ENCODE measurements at places on chromosomes 6 and 20.

- DNase-seq = no peak
Measured at GRCh38 chr20:61665528-61666470, 399.9 kb downstream of the TAF4 start.

DNA sequence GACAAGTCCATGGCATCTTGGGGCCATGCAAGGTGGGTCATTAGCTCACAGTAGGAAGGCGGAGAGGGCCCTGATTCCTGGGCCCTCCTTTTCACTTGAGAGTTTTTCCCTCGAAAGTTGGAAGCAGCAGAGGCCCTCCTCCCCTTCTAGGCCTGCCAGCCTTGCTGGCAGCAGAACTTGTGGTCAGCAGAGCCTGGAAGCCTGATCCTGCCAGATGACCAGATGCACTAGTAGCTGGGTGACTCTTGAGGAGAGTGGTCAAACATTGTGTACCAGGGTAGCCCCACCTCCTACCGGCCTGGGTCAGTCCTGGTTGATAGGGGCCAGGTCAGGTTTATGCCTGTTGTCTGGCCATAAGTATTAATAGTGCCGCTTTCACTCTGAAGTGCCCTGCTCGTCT is 3.8 kb upstream of the HMGA1 start:
- DNase-seq = no peak

DNA sequence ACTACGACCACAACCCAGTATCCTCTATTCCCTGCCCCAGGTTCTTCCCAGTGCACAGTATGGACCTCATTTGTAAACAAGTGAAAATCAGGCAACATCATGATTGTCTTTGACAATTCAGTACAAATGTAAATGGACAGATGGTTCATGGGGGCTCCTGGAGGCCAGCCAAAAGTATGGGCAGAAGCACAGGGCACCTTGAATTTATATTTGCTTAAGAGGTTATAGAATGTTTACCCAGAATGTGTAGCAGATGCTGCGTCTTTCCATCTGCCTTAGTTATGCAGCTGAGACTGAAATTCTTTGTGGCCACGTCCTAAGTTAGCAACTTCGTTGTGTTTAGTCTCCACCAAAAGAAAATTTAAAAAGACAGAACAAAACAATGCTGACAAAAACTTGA is 559.6 kb upstream of the NRSN1 start:
- no peak for DNase-seq

DNA sequence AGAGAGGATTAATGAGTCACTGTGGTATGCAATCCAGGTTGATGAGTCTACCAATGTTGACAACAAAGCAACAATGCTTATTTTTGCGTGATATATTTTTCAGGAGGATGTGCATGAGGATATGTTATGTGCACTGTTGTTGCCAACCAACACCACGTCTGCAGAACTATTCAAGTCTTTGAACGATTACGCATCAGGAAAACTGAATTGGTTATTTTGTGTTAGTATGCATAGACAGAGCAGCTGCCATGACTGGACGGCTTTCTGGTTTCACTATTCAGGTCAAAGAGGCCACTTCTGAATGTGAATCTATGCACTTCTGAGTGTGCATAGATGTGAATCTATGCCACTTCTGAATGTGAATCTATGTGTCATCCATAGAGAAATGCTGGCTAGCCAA is 134.0 kb upstream of the GRIK2 start:
- no peak for DNase-seq

- no peak for DNase-seq
Measured at GRCh38 chr6:137893726-137894125, 26.7 kb downstream of the TNFAIP3 start.

DNA sequence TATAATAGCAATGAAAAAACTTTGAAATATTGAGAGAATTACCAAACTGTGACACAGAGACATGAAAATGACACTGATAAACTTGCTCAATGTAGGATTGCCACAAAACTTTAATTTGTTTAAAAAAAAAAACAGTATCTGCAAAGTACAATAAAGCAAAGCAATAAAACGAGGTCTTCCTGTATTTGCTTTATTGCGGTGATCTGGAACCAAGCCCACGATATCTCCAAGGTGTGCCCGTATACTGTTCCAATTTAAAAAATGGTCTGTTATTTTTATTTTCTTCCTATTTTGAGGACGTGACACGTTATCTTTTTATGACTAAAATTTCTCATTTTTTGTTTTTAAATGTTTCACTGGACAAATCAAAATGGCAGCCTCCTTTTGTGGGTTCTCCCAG is 25.5 kb downstream of the EYA2 start:
- DNase-seq = no peak

GRCh38 chr20:38630727-38631126 is 29.1 kb downstream of the ARHGAP40 start:
- DNase-seq = no peak

DNA sequence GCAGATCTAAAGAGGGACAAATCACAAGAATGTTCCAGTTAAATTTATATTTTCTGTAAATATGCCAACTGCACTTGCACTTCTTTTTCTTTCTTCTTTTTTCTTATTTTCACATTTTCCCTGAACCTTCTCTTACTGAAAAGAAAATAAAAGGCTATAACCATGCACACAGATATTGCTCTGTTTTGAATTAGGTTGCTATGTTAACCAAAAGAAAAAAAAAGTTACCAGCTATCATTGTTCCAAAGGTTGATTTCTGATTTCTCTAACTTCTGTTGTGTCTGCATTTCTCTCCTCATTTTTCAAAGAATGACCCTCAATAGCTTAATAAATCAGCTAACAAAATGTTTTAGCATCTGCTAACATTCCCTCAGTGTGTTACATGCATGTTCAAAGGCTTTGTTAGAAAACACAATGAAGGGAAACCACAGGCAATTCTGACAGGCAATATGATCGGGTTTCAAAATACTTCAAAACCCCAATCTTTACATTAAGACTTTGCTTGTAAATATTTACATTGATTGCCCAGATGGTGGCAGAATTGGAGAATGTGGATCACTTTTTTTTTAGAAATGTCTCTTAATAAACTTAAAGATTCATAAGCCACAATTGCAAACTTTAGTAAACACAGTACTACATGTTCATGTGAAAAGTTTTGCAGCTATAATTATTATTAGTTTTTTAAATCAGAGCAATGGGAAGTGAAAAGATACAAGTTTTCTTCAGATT is 928.3 kb upstream of the FLRT3 start:
- no peak for DNase-seq

DNA sequence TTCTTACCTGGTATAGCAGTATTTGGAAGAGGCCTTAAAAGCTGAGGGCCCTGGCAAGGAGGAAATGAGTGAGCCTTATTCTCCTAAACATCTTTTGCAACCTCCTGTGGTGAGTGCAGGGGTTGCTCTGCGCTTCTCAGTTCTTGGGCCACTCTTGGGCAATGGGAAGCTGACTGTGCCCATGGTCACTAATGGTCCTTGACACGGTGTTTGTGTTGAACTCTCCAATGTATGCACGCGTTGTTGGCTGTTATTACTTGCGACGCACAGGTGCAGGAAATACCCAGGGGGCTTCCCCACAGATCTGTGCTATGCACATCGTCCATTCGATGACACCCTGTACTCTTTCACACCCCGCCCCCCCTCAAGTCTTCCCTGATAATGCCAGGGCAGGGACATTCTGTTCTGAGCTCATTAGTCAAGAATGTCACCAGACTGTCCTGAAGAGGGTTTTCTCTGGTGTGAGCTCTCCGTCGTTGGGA is 79.7 kb downstream of the EDN1 start:
- no peak for DNase-seq

GRCh38 chr20:10731190-10731965 is 57.6 kb upstream of the JAG1 start:
- no peak for DNase-seq

- DNase-seq = no peak
Measured at GRCh38 chr20:31666258-31667042, 28.7 kb downstream of the COX4I2 start.

DNA sequence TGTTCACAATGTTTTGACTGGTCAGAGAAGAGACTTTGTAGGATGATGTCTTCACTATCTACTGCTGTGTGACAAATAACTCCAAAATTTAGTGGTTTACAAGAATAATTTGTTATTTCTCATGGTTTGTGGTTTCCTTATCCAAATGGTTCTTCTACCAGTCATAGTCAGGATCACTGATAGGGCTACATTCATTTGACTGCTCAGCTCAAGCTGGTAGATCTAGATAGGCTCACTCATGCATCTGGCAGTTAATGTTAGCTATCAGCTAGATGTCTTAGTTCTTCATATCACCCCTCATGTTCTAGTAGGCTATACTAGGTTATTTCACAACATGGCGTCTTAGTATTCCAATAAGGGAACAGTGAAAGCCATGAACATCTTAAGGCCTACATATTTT is 131.0 kb downstream of the ID4 start:
- no peak for DNase-seq

DNA sequence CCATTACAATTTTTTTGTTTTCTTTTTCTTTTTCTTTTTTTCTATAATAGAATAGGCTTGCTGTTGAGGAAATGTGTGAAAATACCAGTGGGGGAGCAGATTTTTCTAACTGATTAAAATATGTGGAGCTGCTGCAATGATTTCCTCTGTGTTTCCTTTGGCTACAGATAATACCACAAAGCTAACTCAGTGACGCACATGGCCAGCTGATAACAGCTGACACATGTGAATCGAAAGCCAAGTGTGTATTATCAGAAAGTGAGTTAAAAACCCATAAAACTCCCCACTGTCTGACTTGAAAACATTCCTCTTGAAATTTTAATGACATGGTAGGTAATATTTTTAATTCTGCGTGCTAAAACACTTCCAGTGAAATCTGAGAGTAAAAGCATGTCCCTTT is 70.8 kb upstream of the AHI1 start:
- DNase-seq = no peak

DNA sequence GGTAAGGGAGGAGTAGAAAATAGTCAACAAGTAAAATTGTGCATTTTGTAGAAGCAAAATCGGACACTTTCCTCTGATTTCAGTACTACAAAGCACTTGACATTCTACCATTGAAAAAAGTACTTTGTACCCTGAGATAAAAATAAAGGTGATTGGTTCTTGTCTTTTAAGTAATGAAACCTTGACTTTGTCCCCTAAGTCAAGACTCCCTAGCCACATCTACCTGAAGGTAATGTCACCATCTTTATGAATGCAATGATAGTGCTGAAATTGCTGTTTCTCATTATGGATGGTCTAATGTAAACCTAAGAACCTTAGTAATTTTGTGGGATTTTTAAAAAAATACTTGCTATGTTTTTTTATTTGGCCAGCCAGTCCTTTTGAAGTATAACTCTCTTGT is 2.4 kb upstream of the MAN1A1 start:
- DNase-seq = no peak

DNA sequence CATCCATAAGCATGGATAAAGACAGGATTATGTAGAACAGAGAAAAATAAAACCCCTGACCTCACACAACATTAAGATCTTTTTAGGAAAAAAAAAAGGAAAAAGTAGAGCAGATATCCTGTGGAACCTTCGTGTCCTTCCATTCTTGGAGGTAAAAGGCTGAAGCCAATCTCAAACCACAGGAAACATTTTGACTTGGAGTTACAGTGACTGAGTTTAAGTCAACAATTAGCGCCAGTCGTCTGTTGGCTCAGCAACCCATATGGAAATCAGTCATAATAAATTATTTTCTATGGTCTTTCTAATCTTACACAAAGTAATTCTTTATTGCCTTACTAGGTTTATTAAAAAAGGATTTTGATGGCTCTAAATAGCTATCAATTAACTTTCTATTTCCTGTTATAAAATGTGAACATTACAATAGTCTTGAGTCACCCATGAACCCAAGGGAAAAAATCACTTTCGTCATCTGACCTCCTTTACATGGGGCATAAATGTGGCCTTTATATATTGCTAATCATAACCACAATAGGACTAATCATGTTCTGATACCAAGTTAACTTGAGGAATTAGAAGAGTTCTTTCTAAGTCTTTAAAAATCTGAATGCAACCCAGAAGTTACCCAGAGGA is 592.9 kb downstream of the TFAP2B start:
- no peak for DNase-seq

DNA sequence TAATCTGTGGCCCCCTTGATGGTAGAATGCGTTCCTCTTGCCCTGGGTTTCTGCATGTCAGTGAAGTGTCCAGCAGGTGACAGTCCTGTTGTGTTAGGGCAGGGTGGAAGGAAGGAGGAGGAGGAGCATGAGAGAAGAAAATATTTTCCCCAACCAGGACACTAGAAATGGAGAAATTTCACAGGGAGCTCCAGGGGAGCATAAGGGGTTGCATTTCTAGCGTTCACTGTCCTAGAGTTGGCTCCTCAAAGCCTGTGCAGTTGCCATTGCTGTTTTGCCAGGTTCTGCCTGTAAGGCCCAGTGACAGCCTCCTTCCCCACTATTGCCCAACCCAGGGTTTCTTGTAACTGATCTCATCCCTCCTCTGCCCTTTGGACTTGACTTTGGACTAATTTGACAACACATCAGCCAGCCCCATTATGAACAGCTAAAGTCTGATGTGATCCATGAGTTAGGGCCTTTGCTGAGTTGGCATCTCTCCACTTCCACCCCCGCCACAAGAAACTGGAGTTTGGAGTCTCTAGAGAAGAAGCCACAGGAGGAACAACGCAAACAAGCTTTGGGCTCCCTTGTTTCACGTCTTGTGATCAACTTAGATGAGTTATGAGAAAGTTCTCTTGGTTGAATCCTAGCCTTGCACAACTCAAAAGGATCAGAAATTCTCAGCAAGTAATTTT is 14.0 kb upstream of the FAM50B start:
- no peak for DNase-seq

GRCh38 chr6:53834132-53834531 is 39.3 kb downstream of the LRRC1 start:
- DNase-seq = no peak

DNA sequence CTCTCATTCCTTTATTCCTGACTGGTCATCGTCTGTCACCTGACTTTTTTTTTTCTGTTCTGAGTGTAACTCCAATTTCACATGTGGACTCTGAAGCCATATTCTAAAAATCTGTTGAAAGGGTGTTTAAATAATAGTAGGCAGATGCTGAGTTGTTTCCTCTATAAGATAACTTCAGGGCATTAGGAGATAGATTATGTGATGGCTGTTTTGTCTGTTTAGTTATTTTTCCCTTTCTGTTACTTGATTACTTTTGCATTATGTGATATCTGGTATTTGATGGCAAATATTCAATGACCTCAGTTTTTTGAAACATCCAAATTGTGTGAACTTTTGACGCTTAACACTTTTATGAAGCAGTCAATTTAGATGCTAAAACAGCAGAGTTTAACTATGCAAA is 486.0 kb downstream of the BCKDHB start:
- DNase-seq = no peak

GRCh38 chr6:68013780-68014515 is 621.1 kb upstream of the ADGRB3 start:
- DNase-seq = no peak

Data from anterior cingulate cortex (tissue), 58 donors.